ENCODE measurements at places on chromosomes 5 and 9. TPM values are rescaled to one million over a fixed set of nuclear protein-coding genes. Genes with fewer than 3 reads are reported as not detected.
A peak's percentile ranks its signal among the peaks of the same experiment; 100 is the strongest.

DNA sequence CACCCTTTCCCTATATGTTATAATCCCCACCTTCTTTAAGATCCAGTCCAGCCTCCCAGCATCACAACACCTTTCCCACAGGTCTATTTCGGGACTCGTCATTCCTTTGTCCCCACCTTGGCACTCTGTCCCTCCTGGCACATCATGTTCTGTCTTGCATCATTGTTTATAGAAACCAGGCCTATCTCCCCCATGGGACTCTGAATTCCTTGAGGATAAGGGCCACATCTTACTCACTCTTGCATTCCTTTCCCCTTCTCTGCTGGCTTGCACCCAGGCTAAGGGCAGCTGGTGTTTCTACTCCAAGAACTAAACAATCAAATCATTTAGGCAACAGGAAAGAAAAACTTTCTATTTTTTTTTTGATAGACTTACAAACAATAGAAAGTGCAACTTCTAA lies 205.7 kb downstream of the AGTPBP1 start:
- DNase-seq: no peak

DNA sequence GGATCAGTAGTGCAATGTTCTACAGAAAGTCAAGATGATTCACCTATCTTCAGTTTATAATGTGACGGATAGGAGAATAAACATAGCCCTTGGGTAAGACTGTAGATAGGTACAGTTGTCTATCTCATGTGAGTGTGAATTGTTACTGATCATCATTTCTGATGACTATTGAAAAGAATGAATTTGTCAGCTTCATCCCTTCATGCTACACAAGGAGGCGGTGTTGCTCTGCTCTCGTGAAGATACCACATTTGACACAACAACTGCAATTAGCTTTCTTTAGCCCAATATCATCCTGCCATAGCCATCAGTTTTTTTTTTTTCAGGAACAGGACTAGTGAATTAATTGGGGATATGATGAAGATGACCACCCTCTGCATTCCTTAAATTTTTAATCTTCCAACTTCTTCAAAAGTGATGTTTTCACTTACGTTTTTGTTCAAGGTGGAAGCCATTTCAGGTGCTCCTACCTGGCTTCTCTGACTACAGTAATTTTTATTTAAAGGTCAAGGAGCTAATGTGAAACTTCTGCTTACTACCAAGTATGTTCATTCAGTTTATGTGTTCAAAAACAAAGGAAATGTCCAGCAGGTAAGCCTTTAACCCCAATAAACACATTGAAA lies 152.9 kb upstream of the MOCS2 start:
- no peak for DNase-seq

DNA sequence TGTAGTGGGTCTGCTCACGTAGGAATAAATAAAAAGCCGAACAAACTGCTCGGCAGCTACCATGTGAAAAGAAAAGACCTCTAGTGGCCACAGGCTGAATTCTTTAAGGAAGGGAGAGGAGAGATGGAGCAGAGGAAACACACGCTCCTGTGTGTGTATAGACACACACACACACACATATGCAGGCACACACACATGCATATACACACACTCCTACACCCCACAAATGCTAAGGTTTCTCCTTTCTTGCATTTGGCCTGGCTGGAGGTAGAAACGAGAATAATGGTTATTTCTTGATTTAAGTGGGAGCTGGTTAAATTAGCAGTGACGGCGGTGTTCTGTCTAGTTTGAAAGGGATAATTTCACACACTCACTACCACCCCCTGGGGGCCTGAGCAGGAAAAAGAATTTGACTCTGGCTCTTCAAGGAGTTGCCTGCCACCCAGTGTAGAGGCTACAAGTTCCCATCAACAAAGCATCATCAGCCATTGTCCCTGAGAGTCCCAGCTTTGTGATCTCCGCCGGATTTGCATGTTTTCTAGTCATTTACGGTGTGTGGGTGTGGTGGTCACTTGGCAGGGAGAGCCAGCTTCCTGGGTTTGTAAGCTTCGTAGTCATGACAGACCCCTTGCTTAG lies at the start of gene INSYN2B:
TSS of gene INSYN2B (minus strand) at position 78 of the 636 bp plus-strand sequence. CDS start 96,597 bp downstream, outside the sequence.
- DNase-seq: peak; percentile 76

GRCh38 chr5:160054831-160055230 lies 45.9 kb downstream of the TTC1 start:
- peak; percentile 21 for DNase-seq

DNA sequence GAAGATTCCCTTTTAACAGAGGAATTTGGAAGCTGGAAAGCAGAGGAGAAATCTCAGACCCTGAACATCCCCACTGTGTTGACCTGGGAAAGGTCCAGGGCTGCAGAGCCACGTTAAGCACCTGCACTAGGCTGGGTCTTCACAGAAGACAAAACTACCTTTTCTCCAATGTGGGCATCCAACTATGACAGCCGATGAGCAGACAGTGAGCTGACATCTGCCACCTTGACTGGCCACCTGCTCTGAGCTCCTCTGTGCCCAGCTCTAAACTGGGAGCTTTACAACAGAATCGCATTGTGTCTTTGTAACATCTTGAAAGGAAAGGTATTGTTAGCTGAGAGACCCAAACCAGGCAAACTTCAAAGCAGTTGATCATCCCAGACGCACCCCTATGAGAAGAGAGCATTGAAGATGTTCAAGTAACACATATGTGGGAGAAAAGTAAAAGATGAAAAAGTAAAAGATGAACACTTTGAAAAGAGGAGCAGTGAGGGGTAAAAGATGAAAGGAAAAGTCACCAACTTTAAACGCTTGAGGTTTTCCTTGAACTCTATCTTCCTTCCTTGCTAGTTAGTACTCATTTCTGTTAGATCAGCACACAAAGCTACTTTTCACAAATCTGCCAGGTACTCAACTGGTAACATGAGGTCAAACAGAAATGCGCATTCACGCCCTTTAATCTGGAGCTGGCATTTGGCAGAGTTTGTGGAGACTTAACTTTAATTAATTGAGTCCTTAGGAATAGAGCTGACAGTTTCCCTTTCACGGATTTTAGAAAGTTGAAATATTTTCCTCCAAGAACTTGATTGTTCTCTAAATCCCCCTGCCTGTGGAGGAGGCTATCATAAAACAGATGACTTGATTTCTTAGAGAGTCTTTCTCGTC lies 53.2 kb upstream of the CTXN3 start:
- no peak for DNase-seq

DNA sequence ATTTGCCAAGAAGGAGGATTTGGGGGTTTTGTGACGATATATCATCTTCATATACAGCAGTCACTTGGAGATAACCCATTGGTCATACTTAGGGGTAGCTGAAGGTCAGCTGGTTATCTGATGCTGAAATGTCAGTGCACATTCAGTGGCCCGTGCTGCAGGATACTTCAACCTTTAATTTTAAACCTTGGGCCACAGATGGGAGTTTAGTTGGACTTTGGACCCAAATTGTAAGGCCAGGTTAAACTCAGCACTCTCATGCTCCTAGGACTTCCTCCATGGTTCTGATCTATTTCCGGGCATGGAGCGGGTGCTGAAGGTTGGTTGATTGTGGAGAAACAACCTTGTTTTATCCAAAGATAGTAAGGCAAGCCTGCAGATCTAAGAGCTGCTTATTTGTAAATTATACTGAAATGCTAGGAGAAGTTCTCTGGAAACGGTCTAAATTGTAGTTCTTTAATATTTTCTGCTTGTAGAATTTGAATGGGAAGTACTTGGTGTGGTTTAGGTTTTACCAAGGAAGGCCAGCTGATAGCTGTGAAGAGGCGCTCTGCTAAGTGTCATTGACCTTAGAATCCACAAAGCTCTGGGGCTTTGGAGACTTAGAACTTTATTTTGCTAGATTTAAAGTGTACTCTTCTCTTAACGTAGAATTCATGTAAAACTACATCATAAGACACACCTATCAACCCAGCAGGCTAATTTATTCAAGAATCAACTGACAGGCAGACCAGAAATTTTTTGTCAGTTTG lies 38.6 kb downstream of the SLC44A1 start:
- DNase-seq: no peak

DNA sequence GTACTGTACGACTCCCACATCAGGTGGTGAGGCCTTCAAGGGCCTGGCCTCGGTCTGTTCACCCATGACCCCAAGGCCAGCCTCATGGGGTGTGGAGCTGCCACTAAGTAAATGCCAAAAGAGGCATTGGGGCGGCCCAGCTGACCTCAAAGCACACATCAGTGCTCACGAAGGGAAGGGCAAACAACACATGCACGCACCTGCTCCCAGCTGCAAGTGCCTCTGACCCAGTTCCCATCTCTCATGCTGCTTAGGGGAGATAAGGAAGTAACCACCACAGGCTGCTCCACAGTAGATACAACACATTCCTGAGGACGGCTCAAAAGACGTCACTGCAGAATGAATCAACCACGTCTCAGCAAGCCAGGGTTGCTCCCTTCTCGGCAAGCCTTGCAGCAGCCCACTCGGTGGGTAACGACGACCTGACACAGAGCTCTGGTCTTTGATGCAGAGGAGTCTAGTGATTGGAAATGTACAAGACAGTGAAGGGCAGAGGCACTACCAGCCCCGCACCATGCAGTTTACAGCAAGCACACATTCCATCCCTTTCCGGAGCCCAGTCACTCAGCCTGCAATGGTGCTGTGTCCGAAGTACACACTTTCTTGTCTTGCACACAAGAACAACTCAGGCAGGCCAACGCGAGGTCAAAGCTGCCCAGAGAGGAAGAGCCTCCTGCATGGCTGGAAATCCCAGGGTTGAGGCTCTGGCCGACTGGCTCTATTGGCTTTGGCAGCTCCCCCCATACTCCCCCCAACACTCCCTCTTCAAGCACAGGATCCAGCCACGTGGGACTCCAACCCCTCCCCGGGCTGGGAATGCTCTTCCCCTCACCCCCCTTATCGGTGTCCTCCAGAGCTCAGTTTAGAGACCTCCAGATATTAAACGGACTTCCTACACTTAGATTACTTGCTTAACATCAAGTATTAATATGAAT lies 31.8 kb downstream of the FABP6 start:
- peak; percentile 88 for DNase-seq

DNA sequence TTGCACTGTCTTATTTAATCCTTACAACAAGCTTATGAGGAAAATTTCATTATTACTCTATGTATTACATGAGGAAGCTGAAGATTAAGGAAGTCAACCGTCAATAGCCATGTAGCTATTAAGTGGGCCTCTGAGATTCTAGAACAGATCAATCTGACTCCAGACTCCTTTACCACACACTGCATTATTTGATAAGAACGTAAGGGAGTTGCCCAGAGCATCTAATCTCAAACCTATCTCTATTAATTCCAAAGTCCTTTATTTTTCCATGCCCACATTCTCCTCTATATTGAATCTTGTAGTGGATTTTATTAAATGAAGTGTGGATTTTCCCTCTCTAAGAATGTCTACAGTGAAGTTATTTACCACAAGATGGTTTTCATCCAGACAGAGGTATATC lies 118.2 kb upstream of the MTAP start:
- no peak for DNase-seq

DNA sequence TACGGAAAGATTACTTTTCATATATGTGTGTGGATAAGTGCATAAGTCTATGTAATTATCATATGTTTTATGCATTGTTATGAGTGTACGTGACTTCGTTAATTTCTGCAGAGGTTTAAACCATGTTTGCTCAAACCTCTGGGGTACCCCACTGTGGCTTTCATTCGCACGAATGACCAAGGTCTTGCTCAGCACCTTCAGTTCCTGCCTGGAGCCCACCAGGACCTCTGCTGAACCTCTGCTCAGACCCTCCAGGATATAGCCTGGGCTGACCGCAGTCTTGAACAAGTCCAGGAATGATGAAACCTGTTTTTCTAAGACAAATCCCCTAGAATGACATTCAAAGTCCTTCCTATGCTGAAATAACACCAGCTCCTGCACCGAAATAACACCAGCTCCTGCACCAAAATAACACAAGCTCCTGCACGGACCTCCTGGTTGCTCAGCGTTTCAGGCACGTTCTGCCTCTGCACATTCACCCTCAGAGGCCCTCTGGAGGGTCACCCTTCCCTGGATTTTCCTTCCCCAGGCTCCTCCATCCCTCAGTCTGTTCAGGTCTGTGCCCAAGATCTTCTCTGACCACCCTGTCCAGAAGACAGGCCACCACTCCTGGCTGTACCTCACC lies 99.7 kb upstream of the BOD1 start:
- DNase-seq: no peak

DNA sequence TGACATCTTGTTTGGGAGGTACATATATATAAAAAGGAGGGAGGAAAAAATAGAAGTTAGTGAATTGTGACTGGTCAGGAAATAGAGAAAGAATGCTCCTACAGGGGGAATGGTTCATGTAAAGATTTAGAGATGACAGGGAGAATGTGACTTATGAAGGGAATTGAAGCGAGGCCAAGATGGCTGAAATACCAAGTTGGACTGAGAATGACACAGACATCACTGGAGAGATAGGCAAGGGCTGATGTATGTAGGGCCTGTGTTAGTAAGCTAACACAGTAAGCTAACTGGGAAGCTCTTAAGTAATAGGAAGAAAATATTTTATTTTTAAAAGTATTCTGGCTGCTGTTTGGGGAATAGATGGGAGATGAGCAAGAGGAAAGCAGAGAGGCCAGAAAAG lies 286.3 kb downstream of the NNT start:
- DNase-seq: no peak

- DNase-seq: no peak
Measured at GRCh38 chr5:151632524-151632923, 41.4 kb upstream of the FAT2 start.

DNA sequence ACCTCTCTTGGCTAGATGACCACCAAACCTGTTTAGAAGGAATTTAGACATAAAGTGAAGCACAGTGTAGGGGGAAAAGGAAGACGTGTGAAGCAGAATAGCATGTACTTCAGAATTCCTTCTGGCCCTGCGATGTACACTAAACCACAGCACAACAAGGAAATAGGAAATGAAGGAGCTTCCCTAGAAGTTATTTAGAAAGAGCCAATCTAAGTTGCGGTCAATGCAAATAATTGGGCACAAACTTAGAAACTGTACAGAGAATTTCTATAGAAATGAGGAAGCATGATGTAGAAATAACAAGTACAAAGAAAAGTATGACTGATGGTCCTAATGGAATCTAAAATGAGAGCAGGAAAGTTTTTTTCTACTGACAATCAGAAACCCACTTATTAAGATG lies 41.5 kb downstream of the ANKRD55 start:
- no peak for DNase-seq

DNA sequence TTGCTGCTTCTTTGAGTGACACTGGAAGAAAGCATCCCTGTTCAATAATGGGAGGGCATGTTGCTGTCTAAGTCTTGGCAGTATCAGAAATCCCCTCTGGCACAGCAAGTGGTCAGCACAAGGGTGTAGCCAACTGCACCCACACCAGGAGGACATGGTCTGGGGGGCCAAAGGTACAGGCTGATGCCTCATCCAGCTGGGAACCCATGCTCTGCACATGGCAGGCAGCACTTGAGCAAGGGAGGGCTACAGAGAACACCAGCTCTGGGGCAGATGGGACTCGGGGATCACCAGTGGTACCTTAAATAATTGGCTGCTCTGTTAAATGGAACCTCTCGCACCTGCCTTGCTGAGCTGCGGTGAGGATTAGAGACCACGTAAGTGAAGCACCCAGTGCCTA lies 265.2 kb downstream of the SYK start:
- no peak for DNase-seq

The KIF4B gene
- total RNA-seq: 0.14 TPM

The CAMK2A gene
- total RNA-seq: not detected

The ADAMTS12 gene
- total RNA-seq: not detected

The CCL27 gene
- not detected for total RNA-seq

All from Caco-2 (cell line).